ENCODE measurements at places on chromosomes 6 and 20.
A peak's percentile ranks its signal among the peaks of the same experiment; 100 is the strongest.

DNA sequence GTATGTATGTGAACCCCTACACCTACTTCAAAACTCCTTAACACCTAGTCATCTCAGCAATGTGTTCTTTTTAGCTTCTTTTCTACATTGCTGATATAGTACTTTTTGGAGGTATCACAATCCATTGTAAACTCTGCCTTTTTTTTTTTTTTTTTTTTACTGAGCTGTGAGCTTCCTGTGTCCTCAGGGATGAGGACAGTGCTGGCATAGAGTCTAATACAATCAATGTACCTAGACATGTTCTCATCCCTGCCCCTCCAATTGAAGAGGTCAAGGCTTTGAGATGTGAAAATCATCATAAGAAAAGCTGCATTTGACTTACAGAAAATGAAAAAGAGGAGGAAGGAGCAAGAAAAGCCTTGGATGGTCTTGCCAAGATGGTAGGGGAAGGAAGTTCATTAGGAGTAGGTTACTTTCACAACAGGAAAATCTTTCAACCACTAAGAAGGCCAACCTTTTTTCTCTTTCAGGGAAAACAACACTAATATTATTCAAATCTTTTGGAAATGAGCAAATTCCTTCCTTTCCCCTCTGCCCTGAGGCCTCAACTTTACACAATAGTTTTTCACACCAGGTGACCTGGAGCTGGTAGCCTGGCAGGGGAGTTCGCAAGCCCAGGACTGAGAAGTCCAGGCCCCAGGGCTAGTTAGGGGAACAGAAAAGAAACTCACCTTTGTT, 2.8 kb upstream of the JARID2 start:
- no peak for DNase-seq

- no peak for DNase-seq
Measured at GRCh38 chr20:25987073-25987927, 290.6 kb upstream of the ZNF337 start.

DNA sequence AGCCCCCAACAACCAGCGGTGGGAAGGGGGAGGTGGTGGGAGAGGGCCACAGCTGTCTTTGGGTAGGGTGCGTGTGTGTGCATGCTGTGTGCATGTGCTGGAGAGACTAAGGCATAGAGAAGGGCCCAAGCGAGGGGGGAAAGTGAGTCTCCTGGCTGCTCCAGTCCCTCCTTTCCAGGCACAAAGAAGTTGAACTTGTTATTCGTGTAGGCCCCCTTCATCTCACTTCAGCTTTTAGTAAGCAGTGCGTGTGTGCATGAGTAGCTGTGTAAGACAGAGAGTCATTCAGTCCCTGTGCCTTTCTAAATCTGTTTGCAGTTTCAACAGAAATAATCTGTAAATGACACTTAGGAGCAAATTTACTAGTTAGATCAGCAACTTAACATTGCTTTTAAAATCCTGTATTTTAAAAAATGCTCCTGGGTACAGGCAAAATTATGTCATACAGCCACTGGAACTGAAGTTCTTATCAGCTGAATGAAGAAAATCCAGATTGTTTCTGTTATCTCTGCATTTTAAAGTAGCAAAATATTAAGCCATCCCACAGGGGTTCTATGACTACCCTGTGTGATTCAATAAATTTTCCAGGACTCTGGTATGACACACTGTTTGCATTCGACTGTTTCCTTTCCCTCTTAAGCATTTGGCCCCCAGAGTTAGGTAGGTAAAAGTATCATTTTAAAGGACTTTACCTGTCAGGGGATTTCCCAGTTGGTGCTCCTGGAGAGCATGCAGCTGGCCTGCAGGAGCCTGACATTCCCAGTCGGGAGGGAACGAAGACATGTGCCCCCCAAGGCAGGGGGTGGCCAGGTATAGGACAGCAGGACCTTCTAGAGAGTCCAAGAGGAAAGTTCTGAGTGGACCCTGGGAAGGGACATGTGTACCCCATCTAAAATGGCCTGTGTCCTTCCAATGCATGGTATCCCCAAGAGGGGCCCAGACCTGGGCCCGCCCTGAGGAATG, 39.0 kb downstream of the MTRES1 start:
- DNase-seq = no peak

GRCh38 chr6:3987053-3987452, 91.9 kb downstream of the FAM217A start:
- DNase-seq = no peak

- DNase-seq = no peak
Measured at GRCh38 chr20:12153628-12154027, 235.9 kb downstream of the BTBD3 start.

- DNase-seq = no peak
Measured at GRCh38 chr6:101402622-101403031, 9.1 kb downstream of the GRIK2 start.

- DNase-seq = no peak
Measured at GRCh38 chr6:166760288-166760687, 133.2 kb upstream of the RPS6KA2 start.

DNA sequence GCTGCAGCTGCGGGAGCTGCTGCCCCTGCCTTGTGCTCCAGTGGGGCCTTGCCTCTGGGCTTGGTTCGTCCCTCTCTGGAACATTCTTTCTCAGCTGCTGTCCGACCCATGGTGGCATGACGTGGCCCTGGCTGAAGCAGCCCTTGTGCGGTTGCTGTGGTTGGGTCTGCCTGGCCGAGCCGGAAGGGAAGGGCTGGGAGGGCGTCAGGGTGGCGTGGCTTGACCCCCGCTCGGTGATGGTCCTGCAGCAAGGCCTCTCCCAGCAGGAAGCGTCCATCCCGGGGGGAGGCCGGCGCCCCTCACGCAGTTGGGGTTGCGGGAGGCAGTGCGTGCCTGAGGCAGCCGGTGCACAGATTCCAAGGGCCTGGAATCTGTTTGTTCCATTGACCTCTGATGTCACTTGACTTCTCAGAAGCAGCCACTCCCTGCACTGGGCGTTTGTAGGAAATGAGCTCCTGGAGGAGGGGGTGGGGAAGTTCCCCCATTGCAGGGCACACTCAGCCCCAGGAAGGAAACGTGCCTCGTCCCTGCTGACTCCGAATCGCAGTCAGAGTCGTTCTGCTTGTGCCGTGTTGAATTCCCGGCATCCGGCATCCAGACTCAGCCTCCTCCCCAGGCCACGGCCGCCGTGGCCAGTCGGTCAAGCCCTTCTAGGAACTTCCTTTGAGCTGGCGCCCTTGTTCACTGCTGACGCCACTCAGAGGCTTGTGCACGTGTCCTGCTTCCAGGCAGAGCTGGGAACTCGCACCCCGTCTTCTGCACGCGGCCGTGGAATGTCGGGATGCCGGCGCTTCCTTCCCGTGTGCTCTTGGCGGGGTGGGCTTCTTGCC, 9.7 kb upstream of the TNFRSF6B start:
- peak; percentile 66 for DNase-seq

- no peak for DNase-seq
Measured at GRCh38 chr6:47298475-47298874, 11.2 kb downstream of the TNFRSF21 start.
